ENCODE measurements at places on chromosomes 2 and 18.
A peak's percentile ranks its signal among the peaks of the same experiment; 100 is the strongest.

DNA sequence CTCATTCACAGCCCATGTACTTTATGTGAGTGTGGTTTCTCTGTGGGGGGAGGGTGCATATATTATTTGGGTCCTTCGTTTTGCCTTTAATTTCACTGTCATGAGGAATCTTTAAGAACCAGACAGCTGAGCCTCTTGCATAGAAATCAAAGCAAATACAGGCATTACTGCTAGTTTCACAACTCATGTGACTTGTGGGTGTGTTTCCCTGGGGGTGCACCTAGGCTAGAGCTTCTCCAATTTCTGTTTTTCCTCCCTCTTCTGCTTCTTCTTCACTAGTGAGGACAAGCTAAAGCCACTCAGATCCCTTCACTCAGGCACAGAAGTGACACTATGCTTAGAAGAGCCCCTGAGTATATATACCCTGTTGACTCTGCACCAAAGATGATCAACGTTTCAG is 131.4 kb downstream of the ACOXL start:
- H3K4me1 ChIP-seq = peaks cover 55% of the 10 kb centered on the region
- no peak overlapping the region for H3K27ac ChIP-seq
- no peak for DNase-seq
- no peak overlapping the region for H3K4me3 ChIP-seq
- H3K27me3 ChIP-seq = peaks cover 17% of the 10 kb centered on the region

- peaks cover 7% of the 10 kb centered on the region for H3K27me3 ChIP-seq
- peaks cover 12% of the 10 kb centered on the region for H3K4me1 ChIP-seq
- H3K36me3 ChIP-seq = no peaks in the 10 kb centered on the region
- peak within 1 kb of the TSS; percentile 71 for H3K4me3 ChIP-seq
Observed at GRCh38 chr2:26401739-26402541, at the start of gene DRC1. TSS of gene DRC1 (plus strand) at chr2:26401920. CDS start at chr2:26401990, 70 bp downstream.

GRCh38 chr2:29304399-29305060 is 189.3 kb downstream of the CLIP4 start:
- peaks cover 22% of the 10 kb centered on the region for H3K27me3 ChIP-seq
- H3K4me3 ChIP-seq = no peak overlapping the region
- H3K27ac ChIP-seq = no peak overlapping the region

DNA sequence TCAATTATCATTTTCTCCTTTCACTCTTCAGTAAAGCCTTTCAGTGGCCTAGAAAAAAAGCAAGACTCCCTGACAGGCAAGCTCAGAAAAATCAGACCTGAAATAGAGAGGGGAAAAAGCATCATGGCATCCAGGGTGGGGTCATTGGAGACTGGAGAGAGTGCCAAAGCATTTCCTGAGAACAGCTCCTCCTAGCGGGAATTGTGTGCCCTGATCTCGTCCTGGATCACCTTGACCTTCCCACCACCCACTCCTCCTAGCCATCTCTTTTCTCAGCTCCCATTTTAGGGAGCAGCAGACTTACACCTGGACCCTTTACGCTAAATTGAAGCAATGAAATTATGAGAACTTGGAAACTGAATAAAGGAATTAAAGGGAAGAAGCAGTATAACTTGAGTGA is 176.6 kb downstream of the VWC2L start:
- no peaks in the 10 kb centered on the region for H3K36me3 ChIP-seq
- H3K4me1 ChIP-seq = no peaks in the 10 kb centered on the region
- DNase-seq = peak; percentile 20
- no peak overlapping the region for H3K4me3 ChIP-seq

- peaks cover 90% of the 10 kb centered on the region for H3K36me3 ChIP-seq
- no peak for DNase-seq
- peaks cover 23% of the 10 kb centered on the region for H3K4me1 ChIP-seq
Observed at GRCh38 chr2:101720732-101721131, 23.2 kb downstream of the MAP4K4 start.

DNA sequence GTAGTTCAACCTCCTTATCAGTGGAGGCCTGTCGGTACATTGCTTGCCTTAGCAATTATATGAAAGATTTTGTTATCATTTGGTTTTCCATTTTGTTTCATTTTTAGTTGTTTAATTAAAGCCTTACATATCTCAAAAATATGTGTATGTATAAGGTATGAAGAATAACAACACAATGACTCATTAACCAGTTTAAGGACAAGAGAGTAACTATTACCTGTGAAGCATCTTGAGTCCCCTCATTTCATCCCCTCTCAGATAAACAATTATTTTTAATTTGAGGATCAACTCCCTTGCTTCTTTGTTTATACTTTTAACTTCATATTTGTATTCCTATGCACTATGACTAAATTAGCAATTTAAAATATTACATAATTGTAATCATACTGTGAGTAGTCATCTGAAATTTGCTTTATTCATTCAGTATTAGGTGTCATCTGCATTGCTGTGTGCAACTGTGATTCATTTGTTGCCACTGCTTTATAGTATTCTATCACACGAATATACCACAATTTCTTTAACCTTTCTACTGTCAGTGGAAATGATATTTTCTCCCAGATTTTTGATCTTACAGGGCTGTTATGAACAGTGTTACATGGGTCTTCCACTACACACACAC is 126.4 kb downstream of the RNF152 start:
- peak overlapping the region; percentile 82 for H3K27ac ChIP-seq
- H3K4me3 ChIP-seq = no peak overlapping the region
- H3K4me1 ChIP-seq = peaks cover 35% of the 10 kb centered on the region
- peaks cover 5% of the 10 kb centered on the region for H3K36me3 ChIP-seq

DNA sequence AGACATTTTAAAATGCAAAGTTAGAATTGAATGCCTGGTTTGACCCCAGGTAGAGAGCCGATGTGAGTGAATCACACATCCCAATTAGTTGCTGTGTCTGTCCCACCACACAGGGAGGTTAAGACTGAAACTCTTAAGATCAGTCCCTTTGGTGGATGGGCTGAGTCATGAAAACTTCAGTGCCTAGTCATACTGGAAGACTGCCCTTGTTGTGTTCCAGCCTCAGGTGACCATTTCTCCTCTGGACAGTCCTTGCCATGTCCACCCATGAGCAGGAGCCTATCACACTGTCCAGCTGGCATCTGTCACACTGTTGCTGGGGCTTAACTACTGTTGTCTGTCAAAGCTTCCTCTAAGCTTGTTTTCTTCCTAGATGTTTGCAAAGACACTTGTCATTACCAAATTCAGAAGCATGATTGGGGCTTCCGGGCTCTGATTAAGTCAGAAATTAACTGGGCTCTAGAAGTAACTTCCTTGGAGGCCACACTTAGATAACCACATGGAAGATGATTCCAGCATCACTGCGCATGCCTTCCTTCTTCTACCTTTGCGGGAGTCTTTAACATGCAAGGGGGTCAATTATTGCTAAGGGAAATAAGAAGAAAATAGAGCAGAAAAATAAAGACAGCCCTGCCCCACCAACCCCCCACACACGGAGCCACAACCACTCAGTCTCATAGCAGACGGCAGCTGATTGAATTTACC is 21.3 kb downstream of the CYRIA start:
- no peak overlapping the region for H3K4me3 ChIP-seq
- peaks cover 28% of the 10 kb centered on the region for H3K4me1 ChIP-seq
- no peak for DNase-seq
- no peak overlapping the region for H3K27ac ChIP-seq

- H3K27me3 ChIP-seq = peaks cover 6% of the 10 kb centered on the region
- H3K4me3 ChIP-seq = no peak overlapping the region
- no peak overlapping the region for H3K27ac ChIP-seq
- DNase-seq = no peak
- H3K36me3 ChIP-seq = no peaks in the 10 kb centered on the region
Observed at GRCh38 chr2:138217975-138218374, 253.7 kb downstream of the HNMT start.

GRCh38 chr2:198042189-198042588 is 237.8 kb downstream of the PLCL1 start:
- no peaks in the 10 kb centered on the region for H3K4me1 ChIP-seq
- H3K27me3 ChIP-seq = peaks cover 6% of the 10 kb centered on the region
- H3K27ac ChIP-seq = no peak overlapping the region
- no peak for DNase-seq
- H3K36me3 ChIP-seq = no peaks in the 10 kb centered on the region

- H3K4me3 ChIP-seq = no peak overlapping the region
- no peak overlapping the region for H3K27ac ChIP-seq
- H3K27me3 ChIP-seq = peaks cover 4% of the 10 kb centered on the region
- H3K4me1 ChIP-seq = peaks cover 16% of the 10 kb centered on the region
- DNase-seq = no peak
- no peaks in the 10 kb centered on the region for H3K36me3 ChIP-seq
Observed at GRCh38 chr2:207054521-207054920, 111.2 kb downstream of the KLF7 start.

- H3K27ac ChIP-seq = no peak overlapping the region
- H3K36me3 ChIP-seq = peaks cover 5% of the 10 kb centered on the region
- DNase-seq = no peak
Observed at GRCh38 chr2:47046271-47046670, 108.8 kb downstream of the STPG4 start.

- no peaks in the 10 kb centered on the region for H3K27me3 ChIP-seq
- H3K4me3 ChIP-seq = no peak overlapping the region
- no peak for DNase-seq
- no peak overlapping the region for H3K27ac ChIP-seq
- H3K4me1 ChIP-seq = no peaks in the 10 kb centered on the region
Observed at GRCh38 chr2:158255257-158255656, 153.6 kb downstream of the UPP2 start.

GRCh38 chr2:98216616-98217015 is 129.6 kb upstream of the CNGA3 start:
- no peak overlapping the region for H3K4me3 ChIP-seq
- no peak overlapping the region for H3K27ac ChIP-seq
- DNase-seq = no peak
- H3K27me3 ChIP-seq = peaks cover 17% of the 10 kb centered on the region

DNA sequence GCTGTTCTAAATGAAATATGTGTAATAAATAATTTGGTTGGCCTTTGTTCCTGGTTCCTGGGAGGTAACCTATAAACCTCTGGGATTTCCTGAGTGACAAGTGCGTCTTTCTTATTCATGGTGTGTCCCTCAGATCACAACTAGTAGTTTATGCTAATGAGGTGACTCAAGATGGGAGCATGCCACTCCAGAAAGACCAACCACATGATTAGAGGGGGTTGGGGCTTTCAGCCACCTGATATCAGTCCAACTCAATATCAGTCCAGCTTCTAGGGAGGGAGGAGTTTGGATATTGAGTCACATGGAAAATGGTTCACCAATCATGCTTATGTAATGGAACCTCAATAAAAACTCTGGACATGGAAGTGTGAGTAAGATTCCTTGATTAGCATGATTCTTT is 96.6 kb downstream of the QPCT start:
- no peak overlapping the region for H3K27ac ChIP-seq
- no peaks in the 10 kb centered on the region for H3K4me1 ChIP-seq
- H3K4me3 ChIP-seq = no peak overlapping the region
- no peaks in the 10 kb centered on the region for H3K36me3 ChIP-seq
- DNase-seq = no peak

DNA sequence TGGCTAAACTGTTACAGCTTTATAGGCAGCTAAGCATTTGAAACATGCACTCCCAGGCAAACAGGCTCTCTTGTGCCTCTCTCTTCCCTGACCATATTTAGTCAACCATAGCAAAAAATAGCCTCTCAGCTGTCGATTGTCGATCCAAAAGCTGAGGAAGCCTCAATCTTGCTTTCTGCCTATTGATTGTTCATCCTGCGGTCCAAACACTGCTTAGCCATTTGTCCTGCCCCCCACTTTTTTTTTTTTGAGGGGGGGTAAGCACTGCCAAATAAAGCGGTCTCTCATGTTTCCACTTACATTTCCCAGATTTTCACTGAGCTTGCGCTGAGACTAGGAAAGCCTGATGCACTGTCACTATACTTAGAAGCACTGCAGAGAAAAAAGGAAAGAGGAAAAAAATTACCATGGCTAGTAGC is 90.8 kb downstream of the MIB1 start:
- DNase-seq = no peak
- peak overlapping the region; percentile 14 for H3K4me3 ChIP-seq
- H3K36me3 ChIP-seq = peaks cover 13% of the 10 kb centered on the region
- no peaks in the 10 kb centered on the region for H3K27me3 ChIP-seq

- no peaks in the 10 kb centered on the region for H3K36me3 ChIP-seq
- H3K4me3 ChIP-seq = no peak overlapping the region
- no peak overlapping the region for H3K27ac ChIP-seq
Observed at GRCh38 chr2:21371499-21372003, 247.8 kb downstream of the TDRD15 start.

DNA sequence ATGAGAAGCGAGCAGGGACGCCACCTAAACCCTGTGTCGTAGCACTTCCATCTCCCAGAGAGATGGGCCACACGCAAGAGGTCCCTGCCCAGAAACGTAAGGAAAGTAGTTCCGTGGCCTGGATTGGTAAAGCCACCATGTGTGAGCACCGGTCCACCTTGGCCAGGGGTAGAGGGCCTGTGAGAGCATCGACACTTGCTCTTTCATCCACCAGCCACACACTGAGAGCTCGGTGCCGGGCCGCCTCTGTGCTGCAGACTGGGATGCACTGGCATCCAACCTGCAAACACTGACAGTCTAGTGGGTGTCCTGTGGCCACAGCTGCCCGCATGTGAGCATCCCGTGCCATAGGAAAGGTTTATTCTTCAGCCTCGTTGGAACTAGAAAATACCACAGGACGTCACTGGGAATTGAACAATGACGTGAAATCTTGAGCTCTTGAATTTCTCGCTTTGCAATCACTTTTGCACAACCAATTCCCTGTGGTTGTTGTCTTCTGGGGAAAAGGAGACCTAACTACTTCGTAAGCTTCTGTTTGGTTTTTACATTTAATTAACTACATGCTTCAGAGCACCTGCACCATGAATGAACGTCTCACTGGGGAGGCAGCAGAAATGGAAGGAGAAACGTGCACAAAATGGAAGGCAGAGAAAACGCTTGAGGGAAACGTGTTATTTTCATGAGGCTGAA is 212.0 kb upstream of the RAB6C start:
- DNase-seq = no peak
- H3K4me1 ChIP-seq = peaks cover 14% of the 10 kb centered on the region
- H3K4me3 ChIP-seq = no peak overlapping the region
- H3K27ac ChIP-seq = peak overlapping the region; percentile 31

DNA sequence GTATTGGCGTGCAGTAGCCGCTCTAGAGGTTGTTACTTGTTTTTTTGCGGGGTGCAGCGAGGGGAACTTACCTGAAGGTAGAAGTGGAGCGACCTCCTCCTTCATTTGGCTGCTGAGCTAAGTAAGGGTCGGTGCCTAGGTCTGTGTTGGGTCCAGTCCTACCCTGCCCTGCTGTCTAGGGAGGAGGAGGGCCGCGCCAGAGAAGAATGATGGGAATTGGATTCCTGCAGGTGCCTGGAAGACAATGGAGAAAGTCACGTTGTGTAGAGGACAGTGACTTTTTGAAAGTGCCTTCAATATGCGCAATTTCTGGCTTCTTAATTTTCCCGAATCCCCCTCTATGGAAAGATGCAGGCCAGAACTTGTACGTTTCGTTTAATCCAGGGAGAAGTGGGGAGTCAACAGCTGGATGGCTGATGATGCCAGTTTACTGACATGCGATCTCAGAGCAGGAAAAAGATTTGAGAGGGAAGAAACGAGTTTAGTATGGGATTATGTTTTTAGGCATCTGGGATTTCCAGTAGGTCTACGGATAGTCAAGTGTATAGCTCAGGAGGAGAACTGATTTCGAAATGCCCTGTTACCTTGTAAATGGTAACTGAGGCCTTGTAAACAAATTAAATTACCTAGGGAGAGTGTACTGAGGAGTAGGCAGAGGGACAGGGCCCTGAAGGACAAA is 653 bp downstream of the MRPS9 start:
- peak overlapping the region; percentile 76 for H3K27ac ChIP-seq
- H3K27me3 ChIP-seq = no peaks in the 10 kb centered on the region

GRCh38 chr2:227881866-227882517 is 10.6 kb downstream of the DAW1 start:
- H3K36me3 ChIP-seq = no peaks in the 10 kb centered on the region
- no peak overlapping the region for H3K27ac ChIP-seq
- no peaks in the 10 kb centered on the region for H3K4me1 ChIP-seq
- DNase-seq = no peak
- no peak overlapping the region for H3K4me3 ChIP-seq

All from nephron progenitor cell (in vitro differentiated cells).